Uterus (tissue), 4 donors: ENCODE measurements at places on chromosomes 16 and 17. TPM values are rescaled to one million over a fixed set of nuclear protein-coding genes. Genes with fewer than 3 reads are reported as not detected.

The CTRB2 gene
- not detected for total RNA-seq

The ARSG gene
- 6.4 TPM for total RNA-seq

The SECTM1 gene
- 3.5 TPM for total RNA-seq

The LITAFD gene
- not detected for total RNA-seq

- no peak overlapping the region for H3K4me3 ChIP-seq
- peak overlapping the region; percentile 64 for H3K27ac ChIP-seq
- no peaks in the 10 kb centered on the region for H3K27me3 ChIP-seq
- no peaks in the 10 kb centered on the region for H3K4me1 ChIP-seq
- no peaks in the 10 kb centered on the region for H3K36me3 ChIP-seq
These were observed 16.8 kb upstream of the RMI2 start for GRCh38 chr16:11328172-11329070.

DNA sequence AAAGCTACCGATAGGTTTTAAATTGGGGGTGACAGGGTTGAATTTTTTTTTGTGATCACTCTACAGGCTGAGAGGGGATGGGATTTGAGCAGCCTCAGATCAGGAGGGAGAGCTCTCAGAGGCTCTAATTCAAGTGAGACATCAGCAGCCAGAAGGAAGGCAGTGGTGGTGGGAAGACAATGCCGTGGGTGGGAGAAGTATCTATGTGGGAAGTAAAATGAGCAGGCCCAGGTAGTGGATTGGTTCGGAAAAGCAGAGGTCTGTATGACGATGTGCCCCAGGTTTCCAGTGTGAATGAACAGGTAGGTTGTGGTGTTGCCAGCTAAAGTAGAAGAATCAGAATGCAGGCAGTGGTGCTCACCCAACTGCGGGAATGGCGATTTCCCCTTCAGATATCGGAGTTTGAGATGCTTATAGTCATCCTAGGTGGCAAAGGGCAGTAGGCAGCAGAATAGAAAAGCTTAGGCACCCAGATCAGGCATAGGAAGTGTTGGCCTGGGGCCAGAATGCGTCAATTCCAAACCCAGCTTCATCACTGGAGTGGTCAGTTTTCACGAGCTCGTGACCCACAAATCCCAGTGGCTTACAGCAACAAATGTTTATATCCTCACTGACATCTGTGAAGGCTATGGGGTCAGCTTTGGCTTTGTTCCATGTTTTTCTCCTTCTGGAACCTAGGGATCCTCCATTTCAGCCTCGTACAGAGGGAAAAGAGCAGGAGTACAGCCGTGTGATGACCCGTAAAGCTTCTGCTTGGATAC is 24.0 kb downstream of the MEOX1 start:
- no peak overlapping the region for H3K4me3 ChIP-seq
- peaks cover 6% of the 10 kb centered on the region for H3K4me1 ChIP-seq
- no peak for DNase-seq
- no peaks in the 10 kb centered on the region for H3K27me3 ChIP-seq
- H3K27ac ChIP-seq, result no peak overlapping the region

DNA sequence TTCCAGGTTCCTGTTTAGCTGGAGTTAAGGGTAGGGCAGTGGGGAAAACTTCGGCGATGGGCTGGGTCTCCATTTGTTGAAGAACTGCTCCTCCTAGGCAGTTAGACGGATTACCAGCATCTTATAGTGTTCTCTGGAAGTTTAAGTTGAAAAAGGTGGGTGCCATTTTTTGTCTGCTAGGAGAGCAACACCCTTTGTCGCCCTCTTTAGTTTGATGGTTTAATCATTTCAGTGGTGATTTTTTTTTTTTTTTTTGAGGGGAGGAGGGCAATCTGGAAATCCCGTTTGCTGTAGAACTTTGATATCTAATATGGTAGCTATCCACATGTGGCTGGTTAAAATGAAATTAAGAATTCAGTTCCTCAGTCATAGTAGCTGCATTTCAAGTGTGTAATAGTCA is 4.1 kb downstream of the UBFD1 start:
- H3K36me3 ChIP-seq, result no peaks in the 10 kb centered on the region
- H3K27ac ChIP-seq, result no peak overlapping the region
- H3K4me3 ChIP-seq, result no peak overlapping the region
- H3K4me1 ChIP-seq, result peaks cover 8% of the 10 kb centered on the region
- H3K27me3 ChIP-seq, result no peaks in the 10 kb centered on the region

DNA sequence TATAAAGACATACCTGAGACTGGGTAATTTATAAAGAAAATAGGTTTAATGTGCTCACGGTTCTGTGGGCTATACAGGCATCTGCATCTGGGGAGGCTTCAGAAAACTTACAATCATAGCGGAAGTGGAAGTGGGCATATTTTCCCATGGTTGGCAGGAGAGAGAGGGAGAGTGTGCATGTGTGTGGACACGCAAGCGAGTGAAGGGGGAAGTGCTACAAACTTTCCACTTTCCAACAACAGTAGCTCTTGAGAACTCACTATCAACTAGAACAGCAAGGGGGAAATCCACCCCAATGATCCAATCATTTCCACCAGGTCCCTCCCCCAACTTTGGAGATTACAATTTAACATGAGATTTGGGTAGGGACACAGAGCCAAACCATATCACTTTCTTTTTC is 11.1 kb downstream of the TAOK1 start:
- H3K27me3 ChIP-seq, result no peaks in the 10 kb centered on the region
- no peak overlapping the region for H3K4me3 ChIP-seq
- H3K27ac ChIP-seq, result no peak overlapping the region

DNA sequence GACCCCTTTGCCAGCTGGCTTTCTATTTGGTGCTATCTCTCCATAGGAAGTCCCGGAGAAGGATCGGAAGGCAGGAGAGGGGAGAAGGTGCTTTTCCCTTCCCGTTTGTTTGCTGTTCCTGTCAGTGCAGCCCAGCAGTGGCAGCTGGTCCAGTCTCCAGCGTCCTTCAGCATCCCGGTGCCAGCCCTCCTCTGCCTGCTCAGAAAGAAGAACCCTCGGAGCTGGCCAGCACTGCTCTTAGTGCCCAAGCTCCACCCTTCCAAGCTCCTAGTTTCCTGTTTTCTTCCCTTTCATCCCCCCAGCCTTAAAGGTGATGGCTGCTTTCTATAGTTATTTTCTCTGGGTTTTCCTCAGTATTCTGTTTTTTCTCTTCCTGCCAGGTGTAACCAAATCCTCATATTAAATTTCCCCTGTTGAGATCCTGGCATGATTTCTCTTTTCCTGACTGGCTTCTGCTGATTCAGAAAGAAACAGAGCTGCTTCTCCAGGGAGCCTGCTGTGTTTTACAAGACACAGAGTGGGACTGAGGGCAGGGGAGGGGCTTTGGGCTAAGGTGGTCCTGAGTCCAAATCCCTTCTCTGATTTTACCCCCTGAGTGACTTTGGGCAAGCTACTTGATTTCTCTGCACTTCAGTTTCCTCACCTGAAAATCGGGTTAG is 186.8 kb downstream of the COPRS start:
- no peaks in the 10 kb centered on the region for H3K36me3 ChIP-seq
- H3K27ac ChIP-seq, result no peak overlapping the region
- H3K4me3 ChIP-seq, result no peak overlapping the region
- no peaks in the 10 kb centered on the region for H3K4me1 ChIP-seq
- DNase-seq, result no peak
- H3K27me3 ChIP-seq, result no peaks in the 10 kb centered on the region

GRCh38 chr17:56777859-56778258 is 55.9 kb downstream of the C17orf67 start:
- DNase-seq, result no peak
- H3K27me3 ChIP-seq, result no peaks in the 10 kb centered on the region
- no peak overlapping the region for H3K27ac ChIP-seq
- H3K4me3 ChIP-seq, result no peak overlapping the region
- H3K4me1 ChIP-seq, result no peaks in the 10 kb centered on the region
- H3K36me3 ChIP-seq, result no peaks in the 10 kb centered on the region

- no peak overlapping the region for H3K27ac ChIP-seq
- DNase-seq, result no peak
- H3K36me3 ChIP-seq, result no peaks in the 10 kb centered on the region
- no peaks in the 10 kb centered on the region for H3K27me3 ChIP-seq
- H3K4me1 ChIP-seq, result no peaks in the 10 kb centered on the region
These were observed 51.3 kb upstream of the RBBP6 start for GRCh38 chr16:24488045-24488444.

DNA sequence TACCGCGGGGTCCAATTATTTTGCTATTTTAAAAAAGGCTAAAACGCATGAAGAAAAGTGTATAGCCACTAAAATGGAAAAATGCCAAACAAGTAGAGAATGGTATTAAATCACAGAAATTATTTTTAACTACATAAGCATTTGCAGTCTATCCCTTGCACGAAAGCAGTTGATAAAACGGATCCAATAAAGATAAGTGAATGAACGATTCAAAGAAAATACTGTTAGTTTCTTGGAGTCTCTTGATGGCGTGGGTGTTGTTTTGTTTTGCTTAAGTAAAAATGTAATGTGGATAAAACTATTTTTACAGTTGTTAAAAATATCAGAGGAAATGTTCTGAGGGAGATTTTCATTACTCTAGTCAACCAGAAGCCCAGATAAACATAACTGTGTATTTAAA is 9.3 kb downstream of the HS3ST3A1 start:
- no peaks in the 10 kb centered on the region for H3K36me3 ChIP-seq
- H3K4me3 ChIP-seq, result no peak overlapping the region
- H3K27ac ChIP-seq, result no peak overlapping the region
- H3K27me3 ChIP-seq, result no peaks in the 10 kb centered on the region
